ENCODE measurements at places on chromosomes 2 and 18.

- DNase-seq: no peak
These were observed 57.9 kb upstream of the RMDN2 start for GRCh38 chr2:37867166-37867565.

DNA sequence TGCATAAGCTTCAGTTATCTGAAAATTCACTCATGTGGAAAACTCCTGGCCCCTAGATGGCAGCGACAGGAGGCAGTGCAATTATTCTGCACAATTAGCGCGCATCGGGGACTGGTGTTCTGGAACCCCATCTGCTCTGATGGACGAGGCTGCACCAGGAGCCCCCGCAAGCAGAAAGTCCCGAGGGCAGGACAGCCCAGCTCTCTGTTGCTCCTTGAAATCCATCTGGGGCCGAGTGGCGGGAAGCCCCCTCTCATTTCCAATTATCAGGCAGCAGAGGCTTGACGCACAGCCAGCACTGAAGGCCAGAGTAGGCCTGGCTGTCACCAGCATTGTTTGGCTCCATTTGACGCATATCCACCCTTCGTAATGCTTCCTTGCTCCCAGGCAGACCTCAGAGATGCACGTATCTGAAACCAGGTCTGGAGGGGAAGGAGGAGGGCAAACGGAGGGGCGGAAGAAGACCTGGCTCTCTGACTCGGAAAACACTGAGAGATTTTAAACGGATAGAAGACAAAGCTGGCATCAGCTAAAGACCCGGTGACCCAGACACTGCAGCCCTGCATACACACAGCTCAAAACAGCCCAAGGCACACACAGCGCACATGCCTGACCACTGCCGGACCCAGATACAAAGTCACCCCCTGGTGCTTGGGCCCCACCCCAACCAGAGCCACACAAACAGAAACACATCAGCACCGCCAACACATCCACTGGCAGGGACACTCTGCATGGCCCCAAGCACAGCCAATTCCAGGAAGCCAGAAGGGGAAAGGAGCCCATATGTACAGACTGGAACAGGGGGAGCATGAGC is 69.8 kb downstream of the TNS1 start:
- no peak for DNase-seq

DNA sequence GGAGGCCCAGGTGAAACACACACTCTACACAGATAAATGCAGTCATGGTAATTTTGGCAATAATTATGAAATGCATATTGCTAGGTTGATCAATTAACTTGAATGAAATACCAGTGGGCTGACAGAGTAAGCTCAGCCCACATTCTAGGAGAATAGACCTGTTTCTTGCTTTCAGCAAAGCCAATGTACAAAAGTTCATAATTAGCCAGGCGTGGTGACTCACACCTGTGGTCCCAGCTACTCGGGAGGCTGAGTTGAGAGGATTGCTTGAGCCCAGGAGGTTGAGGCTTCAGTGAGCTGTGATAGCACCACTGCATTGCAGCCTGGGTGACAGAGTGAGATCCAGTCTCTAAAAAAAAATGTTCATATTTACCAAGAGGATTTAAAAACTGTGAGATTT is 15.7 kb upstream of the MBP start:
- no peak for DNase-seq

GRCh38 chr2:28276076-28276618 is 116.5 kb upstream of the FOSL2 start:
- DNase-seq: no peak

- no peak for DNase-seq
These were observed 85.4 kb downstream of the ARHGEF33 start for GRCh38 chr2:38975042-38975441.

- no peak for DNase-seq
These were observed 438.6 kb downstream of the RNF144A start for GRCh38 chr2:7355781-7356180.

- DNase-seq: no peak
These were observed 14.4 kb upstream of the MRPL19 start for GRCh38 chr2:75632091-75632701.

- no peak for DNase-seq
These were observed 327.2 kb upstream of the TRIB2 start for GRCh38 chr2:12389344-12390045.

GRCh38 chr2:103667335-103667884 is 905.6 kb downstream of the TMEM182 start:
- no peak for DNase-seq

- no peak for DNase-seq
These were observed 283.3 kb downstream of the AFF3 start for GRCh38 chr2:99858951-99859596.

GRCh38 chr2:184455624-184456023 is 142.7 kb upstream of the ZNF804A start:
- no peak for DNase-seq

DNA sequence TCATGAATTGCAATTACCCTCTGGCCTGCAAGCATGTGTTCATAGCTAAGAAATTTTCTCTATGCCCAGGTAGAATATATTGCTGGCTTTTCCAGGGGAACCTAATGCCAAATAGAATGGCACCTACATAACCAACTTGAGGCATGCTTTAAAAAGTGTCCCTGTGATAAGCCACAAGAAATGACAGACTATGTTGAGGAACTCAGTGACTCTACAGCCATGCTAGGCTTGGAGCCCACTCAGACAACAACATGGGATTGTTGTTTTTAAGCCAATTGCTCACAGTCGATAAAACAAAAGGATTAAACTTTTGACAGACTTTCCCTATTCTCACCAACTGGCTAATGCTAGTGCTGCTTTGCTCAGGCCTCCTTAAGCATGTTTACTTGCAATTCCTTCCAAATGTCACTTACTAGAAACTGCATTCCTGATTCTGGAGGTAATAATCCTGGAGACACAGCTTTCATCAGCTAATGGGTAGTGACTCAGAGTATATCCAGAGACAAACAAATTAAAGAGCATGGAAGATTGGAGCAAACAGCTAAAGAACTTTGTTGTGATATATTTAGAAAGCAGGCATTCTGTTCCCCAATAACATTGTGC is 249.0 kb downstream of the SLC8A1 start:
- DNase-seq: no peak

- no peak for DNase-seq
These were observed 11.1 kb downstream of the CAVIN2 start for GRCh38 chr2:191835539-191836350.

DNA sequence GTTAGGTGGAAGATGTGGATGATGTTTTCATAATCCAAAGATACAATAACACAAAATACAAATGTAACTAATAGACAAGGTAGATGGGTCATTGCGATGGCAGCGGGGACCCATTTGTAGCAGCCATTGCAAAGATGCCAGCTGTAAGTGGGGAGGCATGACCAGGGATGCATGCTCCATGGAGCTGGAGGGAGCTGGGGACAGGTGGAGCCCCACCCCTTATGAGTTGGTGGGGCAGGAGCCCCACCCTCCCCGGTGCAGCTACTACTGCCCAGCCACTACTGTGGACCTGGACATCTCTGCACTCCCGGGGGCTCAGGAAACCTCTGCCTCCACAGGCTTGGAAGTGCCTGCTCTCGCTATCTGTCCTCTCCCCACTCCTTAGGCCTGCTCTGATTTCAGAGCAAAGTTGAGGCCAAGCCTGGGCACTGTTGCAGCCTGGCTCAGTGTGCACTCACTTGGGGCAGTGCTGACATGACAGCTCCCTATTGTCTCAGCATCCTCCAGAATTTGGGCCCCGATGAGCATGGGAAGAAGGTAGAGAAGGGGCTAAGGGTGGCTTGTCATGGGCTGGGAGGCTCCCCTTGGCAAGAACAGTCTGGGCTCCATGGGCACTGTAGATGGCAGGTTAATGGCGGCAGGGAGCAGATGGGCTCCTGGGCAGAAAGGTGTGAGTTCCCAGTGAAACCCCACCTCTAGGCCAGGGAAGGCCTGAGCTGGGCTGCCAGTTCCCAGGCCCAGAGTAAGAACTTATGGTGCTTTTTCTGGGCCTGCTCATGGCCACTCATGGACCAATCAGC is 81.1 kb downstream of the ZNF804A start:
- DNase-seq: no peak

GRCh38 chr2:9809448-9810088 is 33.7 kb upstream of the TAF1B start:
- DNase-seq: no peak

DNA sequence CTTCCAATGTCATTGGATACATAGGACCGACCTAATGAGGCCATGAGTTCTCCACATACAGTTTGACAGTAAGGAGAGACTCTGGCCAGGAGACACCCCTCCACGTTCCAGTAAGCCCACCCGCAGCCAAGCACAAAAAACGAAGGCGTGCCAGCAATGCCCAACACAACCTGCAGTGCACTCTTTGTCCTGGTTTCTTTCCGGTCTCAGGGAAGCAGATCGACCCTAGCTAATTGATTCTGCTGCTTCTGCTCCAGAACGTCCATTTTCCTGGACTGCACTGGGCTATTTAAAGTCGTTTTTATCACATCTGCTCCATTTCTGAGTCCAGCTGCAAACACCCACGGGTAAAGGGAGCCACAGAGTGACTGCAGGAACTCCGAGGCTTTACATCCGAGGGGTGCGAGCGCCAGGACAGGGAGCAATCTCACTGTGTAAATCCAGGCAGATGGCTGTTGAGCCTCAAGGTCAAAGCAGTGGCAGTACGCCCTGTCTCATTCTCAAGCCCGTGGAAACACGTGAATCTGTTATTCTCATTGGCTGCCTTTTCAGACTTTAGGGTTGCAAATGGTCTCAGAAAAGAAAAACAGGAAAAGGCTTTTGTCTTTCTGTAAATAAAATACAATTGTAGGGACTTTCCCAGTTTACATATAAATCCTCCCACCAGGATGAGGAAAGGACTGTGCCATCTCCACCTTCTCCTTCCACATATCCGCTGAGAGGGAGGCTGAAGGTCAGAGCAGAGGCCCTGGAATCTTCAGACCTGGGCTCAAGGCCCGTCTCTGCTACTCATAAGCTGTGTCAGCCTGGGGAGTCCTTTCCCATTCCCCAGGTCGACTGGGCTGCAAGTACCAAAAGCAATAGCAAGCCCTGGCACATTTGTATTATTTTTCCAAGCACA is 40.7 kb downstream of the TMEM163 start:
- no peak for DNase-seq

Measured in CD4-positive, alpha-beta T cell treated with Interleukin-12 subunit alpha and Interleukin-12 subunit beta, for 1 hour (primary cell).